H1 (cell line): ENCODE measurements at places on chromosomes 7 and 10. TPM values are rescaled to one million over a fixed set of nuclear protein-coding genes. Genes with fewer than 3 reads are reported as not detected.
A peak's percentile ranks its signal among the peaks of the same experiment; 100 is the strongest.

AKR1C1 gene
- 1.4 and 2.3 TPM in 2 replicates for total RNA-seq

- DNase-seq: no peak
Observed at GRCh38 chr10:63504145-63504881, 16.9 kb upstream of the REEP3 start.

DNA sequence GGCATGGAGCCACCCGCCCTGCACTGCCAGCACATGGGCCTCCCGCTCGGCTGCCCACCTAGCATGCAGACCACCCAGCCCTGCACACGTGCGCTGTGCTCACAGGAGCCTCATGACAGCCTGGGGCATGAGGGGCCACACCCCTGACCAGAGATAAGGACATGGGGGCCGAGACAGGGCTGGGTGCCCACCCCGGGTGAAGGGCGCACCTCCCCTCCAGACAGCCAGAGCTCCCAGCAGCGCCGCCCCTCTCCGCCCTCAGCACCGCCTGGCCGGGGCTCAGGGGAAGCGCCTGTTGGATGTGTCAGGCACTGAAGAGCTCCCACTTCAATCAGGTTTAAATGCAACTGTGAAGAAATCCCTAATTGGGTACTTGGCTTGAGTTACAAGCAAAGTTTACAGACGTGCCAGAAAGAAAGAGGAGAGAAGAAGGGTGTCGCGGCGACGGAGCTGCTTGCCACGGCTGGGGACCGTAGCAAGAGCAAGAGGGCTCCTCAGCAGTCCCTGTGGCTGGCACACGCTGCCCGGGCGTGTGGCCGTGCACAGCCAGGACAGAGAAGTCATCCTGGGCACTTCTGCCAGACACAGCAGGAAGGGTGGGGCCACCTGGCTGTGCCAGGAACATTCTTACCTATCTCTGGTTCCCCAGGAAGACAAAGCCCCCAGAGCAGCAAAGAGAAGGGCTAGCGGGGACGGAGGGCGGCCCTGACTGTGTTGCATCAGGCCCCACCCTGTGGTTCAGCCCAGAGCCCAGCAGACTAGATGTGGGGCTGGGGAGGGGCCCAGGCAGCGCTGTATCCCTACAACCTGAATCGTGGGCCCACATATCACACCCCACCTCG, 247.4 kb downstream of the ELFN1 start:
- no peak for DNase-seq

GRCh38 chr10:119253433-119254174, 46.2 kb downstream of the GRK5 start:
- DNase-seq: no peak

- DNase-seq: no peak
Observed at GRCh38 chr10:33539116-33539515, 204.6 kb upstream of the NRP1 start.

GRCh38 chr10:7210516-7210915, 200.3 kb downstream of the SFMBT2 start:
- DNase-seq: no peak

DNA sequence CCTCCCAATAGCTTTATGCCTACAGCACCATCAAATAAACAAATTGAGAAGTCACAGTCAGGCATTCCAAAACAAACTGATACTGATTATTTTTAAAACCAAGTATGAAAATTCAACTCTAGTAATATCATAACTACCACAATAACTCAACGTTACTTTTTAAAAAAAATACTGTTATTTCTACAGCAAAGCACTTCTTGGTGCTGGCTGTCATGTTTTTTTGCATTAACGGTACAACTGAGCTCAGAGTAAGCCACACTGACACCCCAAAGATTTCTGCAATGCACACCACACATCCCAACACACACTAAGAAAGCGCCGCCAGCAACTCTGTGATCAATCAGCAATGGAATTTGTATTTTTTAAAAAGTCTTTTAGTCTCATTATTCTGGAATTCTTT, 113.6 kb downstream of the RNF32 start:
- DNase-seq: no peak

DNA sequence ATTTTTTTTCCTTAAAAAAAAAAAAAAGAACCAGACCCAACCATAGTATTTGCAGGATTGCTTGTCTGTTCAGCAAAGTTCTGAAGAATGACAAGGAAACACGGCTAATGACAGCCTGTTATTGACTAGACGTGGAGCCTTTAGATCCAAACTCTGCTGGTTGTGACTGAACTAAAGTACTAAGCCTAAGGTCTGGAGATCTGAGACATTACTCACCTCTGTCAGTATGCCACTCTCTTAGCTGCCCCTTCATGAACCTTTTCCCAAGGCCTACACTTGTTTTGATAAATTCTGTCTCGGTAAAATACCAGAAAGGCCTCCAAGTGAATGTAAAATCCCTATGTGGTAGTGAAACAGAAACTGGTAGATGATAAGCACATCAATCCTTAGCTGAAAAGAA, 101.0 kb downstream of the CABCOCO1 start:
- DNase-seq: no peak

GRCh38 chr7:41199136-41199535, 503.8 kb downstream of the INHBA start:
- DNase-seq: no peak

GRCh38 chr7:76383089-76383944, 24.5 kb upstream of the YWHAG start:
- no peak for DNase-seq

DNA sequence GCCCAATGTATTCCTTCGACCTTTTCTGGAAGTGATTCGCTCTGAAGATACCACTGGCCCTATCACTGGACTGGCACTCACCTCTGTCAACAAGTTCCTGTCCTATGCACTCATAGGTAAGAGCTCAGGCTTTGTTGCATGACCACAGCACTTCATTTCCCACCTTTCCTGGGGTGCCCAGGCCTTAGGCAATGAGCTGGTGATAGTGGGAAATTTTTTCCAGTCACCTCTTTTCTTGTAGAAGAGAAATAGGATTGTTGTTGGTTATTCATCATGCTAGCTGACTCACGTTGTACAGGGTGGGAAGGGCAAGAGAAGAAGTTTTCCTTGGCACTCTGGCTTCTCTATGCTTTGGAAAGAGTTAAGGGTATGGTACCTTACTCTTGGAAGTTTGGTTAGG, 51.4 kb upstream of the NFKB2 start:
- DNase-seq: no peak

DNA sequence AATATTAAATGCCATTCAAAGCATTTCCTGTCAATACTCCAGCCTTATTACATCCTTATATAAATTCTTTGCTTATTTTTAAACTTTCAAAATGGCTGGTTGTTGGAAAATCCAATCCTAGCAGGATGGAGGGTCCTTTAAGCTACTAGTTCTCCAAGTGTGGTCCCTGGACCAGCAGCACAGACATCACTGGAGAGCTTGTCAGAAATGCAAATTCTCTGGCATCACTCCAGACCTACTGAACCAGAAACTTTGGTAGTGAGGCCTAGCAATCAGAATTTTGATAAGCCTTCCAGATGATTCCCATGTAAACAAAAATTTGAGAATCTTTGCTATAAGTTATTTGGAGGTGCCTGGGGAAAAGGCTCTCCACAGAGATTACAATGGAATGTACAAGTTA, 43.8 kb downstream of the CALCR start:
- no peak for DNase-seq

DNA sequence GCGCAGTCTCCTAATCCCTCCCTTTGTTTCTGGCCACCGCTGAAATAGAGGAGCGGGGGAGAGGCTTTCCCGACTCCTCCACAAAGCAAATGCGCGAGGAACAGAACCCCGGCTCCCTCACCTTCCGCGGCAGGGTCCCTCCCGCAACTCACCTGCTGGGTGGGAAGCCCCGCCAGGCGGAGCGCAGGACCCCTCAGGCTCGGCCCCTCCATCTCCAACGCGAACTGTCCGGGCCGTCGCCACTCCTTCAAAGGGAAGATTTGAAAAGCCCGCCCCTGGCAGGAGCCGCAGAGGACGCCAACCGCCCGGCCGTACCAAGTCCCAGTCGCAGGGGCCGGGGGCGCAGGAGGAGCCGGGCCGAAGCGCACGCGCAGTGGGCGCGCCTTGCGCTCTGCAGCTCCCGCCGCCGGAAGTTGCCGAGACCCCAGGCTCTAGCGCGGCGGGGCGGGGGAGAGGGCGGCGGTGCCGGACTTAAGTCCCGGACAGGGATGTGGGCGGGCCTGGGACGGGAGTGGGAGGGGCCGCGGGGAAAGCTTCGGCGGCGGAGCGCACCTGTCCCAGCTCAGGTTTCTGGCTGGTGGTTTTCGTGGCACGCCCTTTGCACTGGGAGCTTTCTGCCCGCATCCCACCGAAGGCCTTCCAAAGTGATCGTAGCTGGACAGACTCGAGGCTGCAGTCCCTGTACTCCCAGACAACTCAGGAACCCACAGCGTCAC, at the start of gene RTKN2:
Gene RTKN2 (minus strand): TSS at position 446 of the 716 bp plus-strand sequence. CDS start 234 bp downstream, at position 212.
- peak; percentile 93 for DNase-seq

GRCh38 chr7:122762071-122762470, 59.3 kb upstream of the RNF148 start:
- DNase-seq: no peak

DNA sequence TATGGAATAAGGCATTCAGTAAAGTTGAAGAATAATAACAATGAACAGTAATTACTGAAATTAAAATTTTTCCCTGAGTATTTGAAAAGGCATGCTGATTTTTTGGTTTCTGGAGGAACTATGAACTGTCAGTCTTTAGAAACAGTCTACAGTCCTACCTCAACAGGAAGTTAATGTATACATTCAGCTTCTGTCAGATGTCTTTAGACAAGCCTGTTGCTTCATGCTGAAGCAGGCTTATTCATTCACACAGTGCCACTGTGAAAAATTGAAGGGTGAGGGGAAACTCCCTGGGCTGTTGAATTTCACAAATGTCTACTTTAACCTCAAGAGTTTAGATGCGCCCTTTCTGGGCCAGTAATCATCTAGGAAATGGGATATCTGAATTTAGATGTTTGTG, 3.5 kb downstream of the NRF1 start:
- no peak for DNase-seq

GRCh38 chr7:16203065-16203464, 218.3 kb downstream of the CRPPA start:
- DNase-seq: no peak

DNA sequence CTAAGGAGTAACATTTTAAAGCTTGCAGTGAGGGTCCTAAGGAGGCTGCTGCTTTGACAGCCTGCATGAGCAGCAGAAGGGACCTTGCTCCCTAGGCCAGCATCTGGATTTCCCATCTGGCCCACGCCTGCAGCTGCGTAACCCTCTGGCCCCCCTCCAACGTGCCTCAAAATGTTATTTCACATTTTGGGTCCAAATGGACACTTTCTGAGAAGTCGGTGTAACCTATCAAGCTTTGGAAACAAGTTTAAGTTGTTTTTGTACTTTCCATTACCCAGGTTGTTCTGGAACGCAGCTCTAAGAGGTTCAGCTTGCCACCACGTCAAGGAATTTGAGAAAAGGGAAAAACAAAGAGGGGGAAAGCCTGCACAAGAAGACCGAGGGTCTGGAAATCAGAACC, 338.3 kb downstream of the KCNMA1 start:
- no peak for DNase-seq

- no peak for DNase-seq
Observed at GRCh38 chr10:104521901-104522694, 119.0 kb upstream of the SORCS3 start.

- DNase-seq: no peak
Observed at GRCh38 chr7:138377306-138377705, 82.8 kb upstream of the TRIM24 start.

GRCh38 chr10:9654261-9654660, 1363.4 kb upstream of the CELF2 start:
- no peak for DNase-seq

- no peak for DNase-seq
Observed at GRCh38 chr10:13660551-13660920, 73.8 kb downstream of the PRPF18 start.

DNA sequence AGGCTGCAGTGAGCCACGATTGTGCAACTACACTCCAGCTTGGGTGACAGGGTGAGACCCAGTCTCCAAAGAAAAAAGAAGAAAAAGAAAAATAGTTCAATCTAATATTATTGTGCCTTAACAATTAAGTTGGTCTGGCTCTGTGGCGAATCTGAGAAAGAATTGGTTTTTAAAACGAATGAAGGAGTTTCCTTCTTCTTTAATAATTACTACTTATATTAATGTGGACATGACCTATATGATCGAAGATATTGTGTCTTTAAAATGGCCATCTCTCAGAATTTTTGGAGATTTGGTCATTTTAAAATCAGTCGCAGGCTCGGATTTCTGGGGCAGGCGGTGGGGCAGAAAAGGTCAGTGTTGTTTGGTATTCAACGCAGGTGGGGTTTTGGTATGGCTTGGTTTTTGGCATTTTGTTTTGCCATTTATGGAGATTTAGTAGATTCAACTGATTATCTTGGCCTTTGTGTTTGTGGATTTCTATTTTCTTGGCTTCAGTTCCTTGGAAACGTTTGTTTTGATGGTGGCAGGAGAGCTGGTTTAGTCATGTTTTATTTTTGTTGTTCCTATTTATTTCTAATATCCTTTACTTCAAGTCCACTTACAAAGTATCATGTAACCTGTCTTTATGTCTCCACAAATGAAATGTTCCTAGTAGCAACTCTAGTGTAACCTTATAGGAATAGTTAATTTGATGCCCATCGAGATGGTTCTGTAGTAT, 178.8 kb upstream of the MKLN1 start:
- no peak for DNase-seq

- no peak for DNase-seq
Observed at GRCh38 chr10:101121654-101122031, 9.5 kb upstream of the TLX1 start.

GRCh38 chr7:24595671-24596418, 22.6 kb downstream of the PALS2 start:
- no peak for DNase-seq

PIP gene
- total RNA-seq: not detected in 2 replicates

CALML3 gene
- not detected in 2 replicates for total RNA-seq

PITRM1 gene
- 28.3 and 31.5 TPM in 2 replicates for total RNA-seq

ADIRF gene
- not detected in 2 replicates for total RNA-seq

DNA sequence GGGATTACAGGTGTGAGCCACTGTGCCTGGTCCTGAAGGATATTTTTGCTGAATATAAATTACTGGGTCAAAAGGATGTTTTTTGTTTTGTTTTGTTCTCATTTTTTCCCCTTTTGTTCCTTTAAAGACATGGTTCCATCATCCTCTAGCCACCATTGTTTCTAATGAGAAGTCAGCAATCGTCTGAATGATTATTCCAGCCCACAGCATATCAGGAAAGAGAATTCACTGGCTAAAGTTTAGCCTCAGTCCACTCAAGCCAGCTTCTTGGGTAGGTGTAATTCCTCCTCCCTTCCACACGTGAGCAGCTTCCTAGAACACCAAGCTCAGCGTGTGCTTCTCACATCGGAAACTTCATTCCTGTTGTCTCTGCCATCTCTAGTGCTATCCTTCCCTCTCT, 112.8 kb upstream of the INSIG1 start:
- DNase-seq: no peak
